CD8-positive, alpha-beta memory T cell (primary cell): ENCODE measurements at places on chromosomes 1 and 21.
A peak's percentile ranks its signal among the peaks of the same experiment; 100 is the strongest.

DNA sequence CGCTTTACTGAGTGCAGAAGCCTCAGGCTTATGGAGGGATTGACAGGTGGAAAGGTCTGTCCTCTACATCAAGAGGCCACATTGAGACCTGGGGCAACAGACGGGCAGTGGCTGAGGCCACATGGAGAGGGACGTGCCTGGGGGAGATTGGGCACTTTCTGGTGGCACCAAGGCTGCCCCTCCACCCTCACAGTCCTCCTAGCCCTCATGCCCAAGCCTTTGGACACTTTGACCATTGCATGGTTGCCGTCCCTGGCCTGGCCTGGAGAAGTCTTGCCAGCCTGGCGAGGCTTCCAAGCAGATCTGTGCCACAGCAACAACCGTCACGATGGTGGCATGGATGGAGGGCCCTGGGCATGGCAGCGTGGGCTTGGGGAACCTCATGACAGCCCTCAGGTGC lies 192.1 kb upstream of the VAMP3 start:
- no peak overlapping the region for H3K4me3 ChIP-seq
- peak; percentile 16 for DNase-seq
- no peaks in the 10 kb centered on the region for H3K36me3 ChIP-seq

DNA sequence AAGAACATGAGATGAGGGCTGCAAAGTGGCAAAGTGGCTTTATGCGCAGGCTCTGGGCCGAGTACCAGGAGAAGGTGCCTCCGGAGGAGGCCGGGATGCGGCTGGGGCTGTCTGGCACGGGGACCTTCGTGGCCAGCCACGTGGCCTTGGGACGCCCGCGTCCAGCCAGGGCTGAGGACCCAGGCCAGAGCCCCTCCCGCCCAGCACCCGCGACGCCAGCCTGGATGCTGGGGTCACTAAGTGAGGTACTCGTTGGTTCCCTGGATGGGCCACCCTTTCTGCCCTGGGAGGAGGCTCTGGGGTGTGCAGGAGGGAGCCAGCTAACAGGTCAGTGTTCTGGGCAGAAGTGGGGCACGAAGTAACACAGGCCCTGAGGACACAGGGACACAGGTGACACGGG lies 12.6 kb downstream of the SCNN1D start:
- H3K36me3 ChIP-seq = no peaks in the 10 kb centered on the region
- no peaks in the 10 kb centered on the region for H3K27me3 ChIP-seq
- H3K27ac ChIP-seq = no peak overlapping the region
- no peak overlapping the region for H3K4me3 ChIP-seq
- no peaks in the 10 kb centered on the region for H3K4me1 ChIP-seq

- no peaks in the 10 kb centered on the region for H3K4me1 ChIP-seq
- no peaks in the 10 kb centered on the region for H3K27me3 ChIP-seq
- H3K36me3 ChIP-seq = no peaks in the 10 kb centered on the region
- H3K4me3 ChIP-seq = no peak overlapping the region
Observed at GRCh38 chr1:101603726-101604125, 366.9 kb downstream of the S1PR1 start.

DNA sequence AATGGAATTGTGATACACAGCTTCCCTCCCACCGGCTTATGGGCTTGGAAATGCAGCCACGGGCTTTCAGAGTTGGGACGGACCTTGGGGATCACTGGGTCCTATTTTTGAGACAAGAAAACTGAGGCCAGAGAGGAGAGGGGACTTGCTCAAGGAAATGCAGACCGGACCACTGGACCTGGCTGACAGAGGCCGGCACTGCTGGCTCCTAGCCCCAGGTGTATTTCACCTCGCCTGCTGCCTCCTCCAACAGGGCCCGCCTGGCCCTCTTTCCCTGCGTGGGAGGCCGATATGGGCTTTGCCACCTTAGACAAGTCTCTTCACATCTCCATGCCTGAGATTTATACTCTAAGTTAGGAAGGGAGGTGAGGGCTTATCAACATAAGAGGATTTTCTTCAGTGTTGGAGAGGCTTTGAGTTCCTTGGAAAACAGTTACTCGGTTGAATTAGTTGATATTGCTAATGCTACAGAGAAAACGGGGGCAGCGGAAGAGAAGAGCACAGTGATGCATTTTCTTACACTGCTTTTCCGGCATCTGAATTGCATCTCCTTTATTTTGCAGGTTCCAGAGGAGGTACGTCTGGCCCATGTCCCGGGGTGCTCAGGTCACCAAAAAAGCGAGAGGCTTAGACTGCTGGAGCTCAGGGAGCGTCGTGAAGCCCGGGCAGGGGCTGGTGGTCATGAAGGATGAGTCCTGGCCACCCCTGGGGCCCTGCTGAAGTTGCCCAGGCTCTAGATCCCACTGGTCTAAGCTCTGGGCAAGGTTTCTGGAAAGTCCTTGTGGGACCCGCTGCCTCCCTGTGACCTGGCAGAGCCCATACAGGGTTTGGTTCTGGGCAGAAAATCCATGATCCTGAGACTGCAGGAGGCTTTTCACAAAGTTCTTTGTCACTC lies 44.7 kb downstream of the CAPN2 start:
- H3K36me3 ChIP-seq = peaks cover 69% of the 10 kb centered on the region
- no peak for DNase-seq
- H3K27me3 ChIP-seq = no peaks in the 10 kb centered on the region
- no peak overlapping the region for H3K4me3 ChIP-seq
- H3K4me1 ChIP-seq = no peaks in the 10 kb centered on the region

- H3K4me1 ChIP-seq = no peaks in the 10 kb centered on the region
- no peak for DNase-seq
- no peak overlapping the region for H3K4me3 ChIP-seq
Observed at GRCh38 chr1:88088481-88088880, 595.6 kb upstream of the PKN2 start.

GRCh38 chr1:206445116-206445515 lies 25.2 kb upstream of the IKBKE start:
- H3K27ac ChIP-seq = no peak overlapping the region
- no peaks in the 10 kb centered on the region for H3K36me3 ChIP-seq
- DNase-seq = no peak
- H3K4me3 ChIP-seq = no peak overlapping the region

DNA sequence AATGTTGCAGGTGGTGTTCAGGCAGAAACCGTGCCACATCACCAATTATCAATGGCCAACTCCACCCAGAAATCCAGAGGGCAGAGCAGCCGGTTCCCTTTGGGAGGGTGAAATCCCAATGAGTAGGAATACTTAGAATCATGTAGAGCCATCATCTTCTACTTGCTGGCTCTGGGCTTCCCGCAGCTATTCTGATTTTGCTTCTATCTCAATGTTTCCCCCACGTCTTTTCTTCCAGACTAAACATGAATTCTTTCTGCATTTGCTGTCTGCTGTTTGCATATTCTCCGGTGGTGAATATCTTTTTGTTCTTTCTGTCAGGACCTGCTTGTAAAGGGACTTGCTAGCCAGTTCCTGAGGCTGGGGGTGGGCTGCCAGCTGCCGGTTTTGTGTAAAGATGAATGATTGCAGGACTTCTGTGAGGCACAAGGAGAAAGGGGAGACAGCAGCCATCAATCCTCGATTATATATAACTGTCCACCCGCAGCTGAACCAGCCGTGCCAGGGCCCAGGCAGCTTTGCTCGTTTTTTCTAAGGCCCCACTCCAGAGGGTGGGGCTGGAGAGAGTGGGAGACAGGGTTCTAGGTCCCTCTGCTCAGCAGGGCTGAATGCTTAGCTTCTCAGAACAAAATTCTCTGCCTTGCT lies 33.2 kb downstream of the PRAMEF20 start:
- H3K36me3 ChIP-seq = no peaks in the 10 kb centered on the region
- no peaks in the 10 kb centered on the region for H3K27me3 ChIP-seq
- H3K27ac ChIP-seq = no peak overlapping the region
- DNase-seq = no peak
- no peaks in the 10 kb centered on the region for H3K4me1 ChIP-seq

DNA sequence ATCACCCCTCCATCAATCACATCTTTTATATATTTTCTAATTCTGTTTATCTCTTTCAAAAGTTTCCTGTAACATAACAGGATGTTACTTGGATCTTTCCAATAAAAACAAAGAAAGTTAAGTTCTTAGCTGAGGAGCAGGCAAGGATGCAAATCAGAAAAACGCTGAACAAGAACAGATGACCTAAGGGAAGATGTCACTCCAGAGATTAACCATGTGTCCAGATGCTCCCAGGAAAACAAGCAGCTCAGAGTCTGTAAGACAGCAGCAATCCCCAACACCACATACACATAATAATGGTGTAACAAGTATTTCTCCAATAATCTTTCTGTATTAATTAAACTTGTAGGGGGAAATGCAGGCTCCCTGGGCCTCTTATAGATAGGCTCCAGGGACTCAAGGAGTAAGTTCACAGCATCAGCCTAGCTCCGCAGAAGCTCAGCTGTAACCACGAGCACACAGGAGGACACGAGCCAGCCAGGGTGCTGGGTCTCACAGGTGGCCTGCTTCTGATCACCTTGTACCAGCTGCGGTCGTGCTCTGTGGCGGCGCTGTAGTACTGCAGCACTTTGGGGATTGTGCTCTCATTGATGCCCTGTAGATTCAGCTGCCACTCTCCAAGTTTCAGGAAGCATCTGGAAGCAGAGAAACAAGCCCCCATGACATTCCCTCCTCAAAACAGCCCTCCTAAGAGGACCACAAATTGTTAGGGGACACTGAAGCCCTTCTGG lies 33.1 kb upstream of the EXOSC10 start:
- DNase-seq = no peak
- H3K27ac ChIP-seq = no peak overlapping the region
- H3K27me3 ChIP-seq = no peaks in the 10 kb centered on the region
- H3K4me1 ChIP-seq = no peaks in the 10 kb centered on the region

- no peaks in the 10 kb centered on the region for H3K4me1 ChIP-seq
- H3K4me3 ChIP-seq = no peak overlapping the region
- DNase-seq = no peak
- H3K27ac ChIP-seq = no peak overlapping the region
- H3K36me3 ChIP-seq = no peaks in the 10 kb centered on the region
- H3K27me3 ChIP-seq = no peaks in the 10 kb centered on the region
Observed at GRCh38 chr1:234504969-234505768, 26.2 kb upstream of the TARBP1 start.

- H3K36me3 ChIP-seq = no peaks in the 10 kb centered on the region
- no peak overlapping the region for H3K27ac ChIP-seq
- peaks cover 30% of the 10 kb centered on the region for H3K27me3 ChIP-seq
- H3K4me3 ChIP-seq = no peak overlapping the region
Observed at GRCh38 chr1:30822966-30823581, 65.5 kb upstream of the LAPTM5 start.

GRCh38 chr1:39409055-39409816 lies 82.2 kb upstream of the BMP8A start:
- no peak for DNase-seq
- peak overlapping the region; percentile 37 for H3K4me3 ChIP-seq
- H3K27me3 ChIP-seq = no peaks in the 10 kb centered on the region
- H3K4me1 ChIP-seq = peaks cover 28% of the 10 kb centered on the region
- no peaks in the 10 kb centered on the region for H3K36me3 ChIP-seq

DNA sequence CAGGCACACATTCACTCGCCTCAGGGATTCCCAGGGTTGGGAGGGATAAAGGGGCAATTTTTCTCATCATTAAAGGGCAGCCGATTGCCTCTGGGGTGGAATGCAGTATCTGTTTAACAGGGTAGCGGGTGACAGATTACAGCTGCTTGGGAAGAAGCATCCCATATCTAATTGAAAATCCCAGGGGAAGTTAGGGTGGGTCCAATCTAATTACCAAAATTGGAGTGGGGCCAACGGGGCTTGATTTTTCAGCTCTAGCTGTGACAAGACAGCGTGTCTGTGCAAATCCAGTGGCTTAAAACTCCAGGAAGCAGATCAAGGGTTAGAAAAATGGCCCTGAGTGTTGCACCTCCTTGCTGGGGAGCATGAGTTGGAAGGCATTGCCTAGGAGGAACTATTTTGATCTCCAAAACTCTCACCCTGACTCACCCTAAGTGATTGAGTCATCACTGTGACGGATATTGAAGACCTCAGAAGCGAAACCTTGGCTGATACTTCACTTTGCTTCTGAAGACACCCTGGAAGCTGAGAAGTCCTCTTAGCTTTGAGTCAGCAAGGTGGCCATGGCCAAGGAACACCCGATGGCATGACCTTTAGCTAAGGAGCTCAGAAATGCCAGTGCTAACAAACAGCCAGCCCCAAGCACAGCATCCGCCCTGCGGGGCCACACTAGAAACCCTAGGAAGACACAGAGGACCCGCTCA lies 46.0 kb downstream of the GRHL3 start:
- no peak for DNase-seq
- H3K27me3 ChIP-seq = no peaks in the 10 kb centered on the region
- H3K4me3 ChIP-seq = no peak overlapping the region
- no peaks in the 10 kb centered on the region for H3K4me1 ChIP-seq

DNA sequence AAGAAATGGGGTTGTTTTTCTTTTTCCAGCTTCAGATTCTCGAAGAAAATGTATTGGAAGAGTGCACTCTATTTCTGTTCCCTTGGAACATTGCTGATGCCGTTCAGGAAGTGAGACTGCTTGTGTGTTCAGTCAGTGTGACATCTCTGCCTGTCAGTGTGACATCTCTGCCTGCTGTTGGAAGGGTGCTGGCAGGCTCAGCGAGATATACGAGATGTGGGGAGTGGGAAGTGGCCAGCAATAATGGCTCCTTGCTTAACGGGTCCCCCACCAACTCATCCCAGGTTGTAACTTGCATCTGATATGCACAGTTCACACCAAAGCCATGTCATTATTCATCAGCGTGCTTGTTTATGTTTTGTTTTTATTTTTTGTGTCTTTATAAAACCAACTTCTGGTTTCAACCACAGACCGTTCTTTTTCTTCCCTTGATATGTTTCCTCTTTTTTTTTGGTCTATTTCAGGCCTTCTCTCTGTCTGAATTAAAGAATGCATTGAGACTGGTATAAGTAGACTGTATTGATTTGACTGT lies 145.4 kb downstream of the GALNT2 start:
- H3K27me3 ChIP-seq = no peaks in the 10 kb centered on the region
- no peak overlapping the region for H3K27ac ChIP-seq
- H3K4me1 ChIP-seq = peaks cover 9% of the 10 kb centered on the region
- H3K36me3 ChIP-seq = no peaks in the 10 kb centered on the region
- DNase-seq = no peak
